ENCODE measurements at places on chromosomes 13 and 19.

- DNase-seq, result no peak
These were observed 17.3 kb downstream of the LRCH1 start for GRCh38 chr13:46570273-46570672.

GRCh38 chr19:29320618-29321017 lies 107.7 kb upstream of the UQCRFS1 start:
- DNase-seq, result no peak

DNA sequence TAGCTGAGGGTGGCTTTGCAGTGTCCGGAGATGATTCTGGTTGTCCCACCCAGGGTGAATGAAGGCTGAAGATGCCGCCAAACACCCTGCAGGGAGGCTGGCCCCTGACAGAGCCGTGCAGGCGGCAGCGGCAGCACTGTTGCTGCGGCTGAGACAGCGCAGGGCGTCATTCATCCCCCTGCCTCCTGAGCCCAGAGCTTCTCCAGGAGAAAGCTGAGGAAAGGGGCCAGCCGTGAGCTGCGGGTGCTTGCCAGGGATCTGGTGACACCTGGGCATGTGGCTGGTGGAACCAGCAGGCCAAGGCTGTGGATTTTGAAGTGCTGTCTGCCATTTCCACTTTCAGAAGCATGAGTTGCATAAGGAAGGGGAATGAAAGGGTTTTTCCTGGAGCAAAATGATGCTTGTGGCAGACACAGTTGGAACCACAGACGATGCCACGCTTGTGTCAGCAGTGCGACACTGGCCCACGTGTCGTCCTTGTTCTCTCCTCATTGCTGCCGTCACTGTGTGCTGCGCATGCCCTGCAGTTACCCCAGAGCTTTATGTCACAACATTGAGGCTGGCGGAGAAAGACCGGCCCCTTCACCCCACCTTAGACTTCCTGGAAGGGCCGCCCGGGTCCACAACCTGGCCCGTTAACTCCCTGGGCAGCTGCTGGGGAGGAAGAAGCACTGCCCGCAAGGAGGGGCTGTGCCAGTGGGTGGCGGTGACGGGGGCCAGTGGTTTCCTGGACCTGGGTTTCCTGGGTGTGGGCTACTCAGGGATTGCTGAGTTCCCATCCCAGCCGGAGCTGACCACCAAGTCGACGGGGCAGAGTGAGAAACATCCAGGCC lies 22.7 kb downstream of the TFDP1 start:
- DNase-seq, result no peak

DNA sequence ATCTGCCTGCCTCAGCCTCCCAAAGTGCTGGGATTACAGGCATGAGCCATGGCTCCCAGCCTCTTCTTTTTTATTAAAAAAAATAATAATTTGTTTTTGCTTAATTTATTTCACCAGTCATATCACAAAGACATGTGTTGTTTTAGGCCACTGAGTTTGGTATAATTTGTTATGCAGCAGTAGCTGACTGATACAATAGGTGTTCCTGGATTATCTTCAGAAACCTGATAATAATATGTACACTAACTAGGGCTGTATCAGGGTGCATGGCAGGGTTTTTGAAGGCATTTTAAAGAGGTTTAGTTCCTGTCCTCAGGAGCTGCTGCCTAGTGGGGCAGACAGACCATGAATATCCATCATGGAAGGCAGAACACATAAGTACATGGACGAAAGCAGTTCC lies 9.5 kb upstream of the CSNK1G2 start:
- no peak for DNase-seq

- no peak for DNase-seq
These were observed 33.6 kb downstream of the MTMR6 start for GRCh38 chr13:25253702-25254101.

GRCh38 chr19:1602091-1602707 lies 3.1 kb downstream of the UQCR11 start:
- DNase-seq, result no peak

DNA sequence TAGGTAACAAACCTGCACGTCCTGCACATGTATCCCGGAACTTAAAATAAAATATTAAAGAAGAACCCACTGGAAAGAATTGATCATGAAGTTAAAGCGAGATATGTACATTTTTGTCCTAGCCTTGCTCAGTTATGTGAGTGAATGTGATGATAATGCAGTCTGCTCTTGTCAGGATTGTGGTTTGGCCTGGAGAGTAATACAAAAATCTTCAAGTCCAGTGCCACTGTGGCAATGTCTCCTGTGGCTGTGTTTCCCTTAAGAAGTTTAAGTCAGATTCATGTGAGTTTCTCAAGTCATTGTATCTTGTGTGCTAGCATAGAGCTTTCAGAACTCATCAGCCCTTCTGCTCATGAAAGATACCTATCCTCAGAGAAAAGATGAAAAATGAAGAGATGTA lies 18.0 kb upstream of the ITGBL1 start:
- DNase-seq, result no peak

Data from stimulated activated CD8-positive, alpha-beta memory T cell treated with anti-CD3 and anti-CD28 coated beads, Interleukin-15, amount 100 ng/mL, for 24 hours (primary cell).